ENCODE measurements at places on chromosomes 11 and 22.
A peak's percentile ranks its signal among the peaks of the same experiment; 100 is the strongest.

- DNase-seq: no peak
Measured at GRCh38 chr11:57638811-57639320, 10.8 kb downstream of the YPEL4 start.

GRCh38 chr22:35421121-35421520 lies 21.2 kb downstream of the MCM5 start:
- DNase-seq: no peak

GRCh38 chr11:32529994-32530588 lies 53.5 kb upstream of the EIF3M start:
- no peak for DNase-seq

- DNase-seq: no peak
Measured at GRCh38 chr11:20156876-20157613, 3.2 kb downstream of the DBX1 start.

- no peak for DNase-seq
Measured at GRCh38 chr11:127233998-127234397, 233.4 kb upstream of the KIRREL3 start.

DNA sequence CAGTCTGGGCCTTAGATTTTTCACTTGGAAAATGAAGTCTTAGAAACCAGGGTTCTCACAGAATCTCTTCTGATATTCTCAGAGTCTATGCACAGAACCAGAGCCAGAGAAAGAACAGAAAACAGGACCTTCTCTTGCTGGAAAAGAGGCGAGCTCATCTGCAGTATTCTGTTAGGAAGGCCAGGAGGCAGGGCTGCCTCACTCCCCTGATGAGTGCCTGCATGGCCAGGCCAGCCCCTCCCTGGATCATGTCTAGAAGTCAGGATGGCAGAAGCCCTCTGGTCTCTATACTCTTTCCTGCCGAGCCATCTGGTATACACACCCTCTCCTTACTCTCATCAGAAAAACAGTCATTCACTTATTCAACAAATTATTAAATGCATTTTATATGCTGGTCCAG lies 723 bp downstream of the OR51M1 start:
- DNase-seq: no peak

GRCh38 chr11:74268456-74268855 lies 43.0 kb downstream of the P4HA3 start:
- DNase-seq: no peak

DNA sequence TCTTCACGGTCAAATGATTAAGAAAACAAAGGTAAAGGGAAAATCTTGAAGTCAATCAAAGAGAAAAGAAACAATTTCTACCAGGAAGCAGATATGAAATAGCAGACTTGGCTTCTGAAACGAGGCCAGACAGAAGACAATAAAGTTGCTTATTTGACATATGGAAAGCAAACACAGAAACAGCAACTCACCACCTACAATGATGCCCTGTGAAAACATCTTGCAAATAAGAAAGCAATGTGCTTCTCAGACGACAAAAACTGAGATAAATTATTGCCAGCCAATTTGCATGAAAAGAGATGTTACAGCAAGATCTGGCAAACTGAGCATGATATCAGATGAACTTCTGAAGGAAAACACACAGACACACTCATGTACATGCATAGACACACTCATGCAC lies 45.9 kb upstream of the CTSC start:
- no peak for DNase-seq

DNA sequence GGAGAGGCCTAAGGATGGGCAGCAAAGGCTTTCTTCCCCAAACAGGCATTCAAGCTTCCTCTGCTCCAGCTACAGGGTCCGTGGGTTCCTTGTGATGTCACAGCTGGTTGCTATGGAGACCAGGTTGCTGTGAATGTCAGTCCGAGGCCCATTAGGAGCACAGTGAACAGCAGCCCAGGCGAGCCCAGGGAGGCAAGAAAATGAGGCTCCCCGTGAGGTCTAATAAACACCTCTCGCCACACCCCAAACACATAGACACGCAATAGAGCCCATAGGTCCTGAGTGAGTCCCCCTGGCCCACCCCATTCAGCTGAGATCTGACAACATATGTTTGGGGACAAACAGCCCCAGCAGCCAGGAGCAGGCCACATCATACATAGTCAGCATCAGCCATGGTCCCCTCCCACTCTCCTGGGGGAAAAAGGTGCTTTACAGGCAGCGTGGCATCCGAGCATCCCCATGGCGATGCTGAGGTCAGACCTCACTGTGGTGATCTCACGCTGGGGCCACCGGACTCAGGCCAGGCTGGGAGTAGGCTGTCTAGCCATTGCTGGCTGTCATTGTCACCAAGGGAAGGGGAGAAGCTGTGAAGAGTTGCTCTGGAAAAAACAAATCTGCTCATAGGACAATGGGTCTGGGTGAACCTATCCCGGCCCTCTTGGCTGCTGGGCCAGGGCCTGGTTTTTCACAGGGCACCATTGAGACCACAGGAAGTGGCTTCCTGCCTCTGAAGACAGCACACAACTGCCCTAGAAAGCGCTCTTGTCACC lies 23.1 kb upstream of the TP53I11 start:
- DNase-seq: no peak

GRCh38 chr11:2528301-2529050 lies 83.7 kb downstream of the KCNQ1 start:
- no peak for DNase-seq

DNA sequence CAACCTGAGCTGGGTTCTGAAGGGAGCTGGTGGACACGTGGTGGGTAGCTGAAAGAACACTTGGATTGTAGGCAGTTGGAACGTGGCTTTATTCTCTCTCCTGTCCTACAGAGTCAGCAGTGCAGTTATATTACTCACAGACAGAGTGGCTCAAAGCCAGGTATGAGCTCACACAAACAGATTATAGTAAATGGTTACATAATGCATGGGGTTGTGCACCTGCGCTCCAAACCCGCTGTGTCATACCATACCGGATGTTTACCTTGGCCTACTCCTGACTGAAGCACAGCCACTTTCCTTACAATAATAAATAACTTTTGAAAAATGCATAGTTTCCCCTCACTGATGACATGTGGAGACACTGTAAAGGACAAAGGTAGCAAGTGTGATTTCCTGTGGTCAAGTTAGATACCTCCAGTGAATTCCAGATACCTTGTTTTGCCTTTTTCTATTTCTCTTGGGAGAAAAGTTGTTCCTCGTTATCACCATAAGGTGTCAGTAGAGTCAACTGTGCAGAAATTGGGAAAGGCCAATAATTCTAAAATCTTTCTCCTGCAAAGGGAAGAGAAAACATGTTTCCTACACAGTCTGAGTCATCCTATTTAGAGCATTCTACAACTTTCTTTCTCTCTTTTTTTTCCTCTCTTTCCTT lies 13.5 kb downstream of the MS4A6A start:
- no peak for DNase-seq

DNA sequence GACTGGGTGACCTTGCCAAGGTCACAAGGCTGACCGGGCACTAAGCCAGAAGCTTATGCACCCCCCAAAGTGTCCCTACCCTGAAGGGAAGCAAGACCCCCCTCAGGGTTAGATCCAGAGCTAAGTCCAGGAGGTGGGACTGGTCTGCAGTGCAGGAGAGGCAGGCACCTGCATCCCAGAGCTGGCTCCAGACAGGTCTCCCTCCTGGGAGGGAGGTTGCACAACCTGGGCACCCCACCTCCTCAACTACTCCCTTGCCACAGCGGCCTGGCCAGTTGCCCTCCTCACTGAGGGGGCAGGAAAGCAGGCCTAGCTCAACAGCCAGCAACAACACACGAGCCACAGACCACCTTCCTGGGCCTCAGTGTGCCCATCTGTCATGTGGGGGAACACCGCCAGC lies 75.0 kb upstream of the TCF20 start:
- DNase-seq: no peak

DNA sequence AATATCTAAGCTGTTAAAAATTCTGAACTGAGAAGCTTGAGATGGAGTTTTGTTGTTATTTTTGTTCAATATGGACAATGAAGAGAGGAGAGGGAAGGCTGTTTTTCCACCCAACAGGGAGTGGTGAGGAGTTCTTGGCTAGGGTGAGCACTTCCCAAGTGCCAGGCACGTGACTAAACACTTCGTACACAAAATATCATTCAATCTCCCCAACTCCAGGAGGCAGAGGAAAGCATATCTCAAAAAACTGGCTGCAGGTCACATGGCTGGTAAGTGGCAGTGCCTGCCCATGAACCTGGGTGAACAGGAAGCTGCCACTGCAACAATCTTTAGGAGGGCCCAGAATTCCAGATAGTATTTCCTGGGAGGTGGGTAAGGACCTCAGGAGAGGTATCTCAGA lies 11.6 kb downstream of the ELF5 start:
- no peak for DNase-seq

DNA sequence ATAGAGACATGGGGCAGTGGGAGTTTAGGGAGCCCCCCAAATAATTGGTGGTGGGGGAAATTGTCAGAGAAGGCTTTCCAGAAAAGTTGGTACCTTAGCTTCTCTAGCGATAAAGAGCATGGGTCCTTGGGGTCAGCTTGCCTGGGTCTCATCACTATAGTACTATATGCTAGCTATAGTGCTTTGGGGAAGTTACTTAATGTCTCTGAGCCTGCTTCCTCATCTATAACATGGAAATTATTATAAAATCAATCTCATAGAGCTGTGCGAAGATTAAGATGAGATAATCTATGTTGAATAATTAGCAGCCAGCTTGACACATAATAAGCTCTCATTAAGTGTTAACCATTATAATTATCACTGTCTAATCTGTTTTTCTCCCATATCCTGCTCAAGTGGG lies 41.2 kb downstream of the STIM1 start:
- DNase-seq: no peak

- DNase-seq: peak; percentile 46
Measured at GRCh38 chr22:44026630-44027511, 2.8 kb downstream of the PARVB start.

GRCh38 chr11:92866679-92867282 lies 102.7 kb upstream of the MTNR1B start:
- DNase-seq: no peak

- no peak for DNase-seq
Measured at GRCh38 chr11:5564259-5565019, 16.1 kb upstream of the OR52H1 start.

DNA sequence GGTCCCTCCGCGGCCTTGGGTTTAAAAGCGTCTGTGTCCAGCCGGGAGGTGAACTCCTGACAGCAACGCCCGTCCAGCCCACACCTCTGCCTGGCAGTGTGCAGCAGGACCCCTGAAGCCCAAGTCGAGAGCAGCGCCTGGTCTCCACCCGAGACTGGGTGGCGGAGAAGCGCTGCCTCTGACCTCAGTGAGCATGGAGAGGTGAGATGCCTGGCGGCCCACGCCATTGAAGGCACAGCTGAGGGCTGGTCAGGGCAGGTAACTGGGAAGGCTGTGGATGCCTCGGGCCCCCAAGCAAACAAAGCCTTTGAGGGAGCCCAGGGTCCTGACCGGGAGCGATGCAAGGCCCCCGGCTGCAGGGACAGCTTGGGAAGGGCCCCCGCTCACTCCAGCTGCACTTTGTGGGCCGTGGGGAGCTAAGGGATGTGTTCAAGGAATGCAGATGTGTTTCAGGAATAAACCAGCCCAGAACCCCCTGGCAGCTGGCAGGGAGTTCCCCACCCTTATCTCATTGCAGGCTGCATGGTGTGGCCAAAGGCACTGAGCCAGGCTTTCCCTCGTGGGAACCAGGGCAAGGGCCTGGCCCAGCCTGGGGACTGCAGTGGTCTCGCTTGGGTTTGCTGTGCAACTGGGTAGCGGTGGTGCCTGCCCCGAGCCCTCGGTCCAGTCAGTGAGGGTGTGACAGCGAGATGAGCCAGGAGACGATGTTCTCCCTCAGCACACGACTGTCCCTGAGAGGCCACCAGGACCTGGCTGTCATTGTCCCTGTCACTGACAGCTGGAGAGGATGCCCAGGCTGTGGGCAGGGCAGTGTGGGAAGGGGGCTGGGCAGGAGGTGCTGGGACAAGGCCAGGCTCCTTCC lies 92.5 kb downstream of the WNT7B start:
- DNase-seq: no peak

DNA sequence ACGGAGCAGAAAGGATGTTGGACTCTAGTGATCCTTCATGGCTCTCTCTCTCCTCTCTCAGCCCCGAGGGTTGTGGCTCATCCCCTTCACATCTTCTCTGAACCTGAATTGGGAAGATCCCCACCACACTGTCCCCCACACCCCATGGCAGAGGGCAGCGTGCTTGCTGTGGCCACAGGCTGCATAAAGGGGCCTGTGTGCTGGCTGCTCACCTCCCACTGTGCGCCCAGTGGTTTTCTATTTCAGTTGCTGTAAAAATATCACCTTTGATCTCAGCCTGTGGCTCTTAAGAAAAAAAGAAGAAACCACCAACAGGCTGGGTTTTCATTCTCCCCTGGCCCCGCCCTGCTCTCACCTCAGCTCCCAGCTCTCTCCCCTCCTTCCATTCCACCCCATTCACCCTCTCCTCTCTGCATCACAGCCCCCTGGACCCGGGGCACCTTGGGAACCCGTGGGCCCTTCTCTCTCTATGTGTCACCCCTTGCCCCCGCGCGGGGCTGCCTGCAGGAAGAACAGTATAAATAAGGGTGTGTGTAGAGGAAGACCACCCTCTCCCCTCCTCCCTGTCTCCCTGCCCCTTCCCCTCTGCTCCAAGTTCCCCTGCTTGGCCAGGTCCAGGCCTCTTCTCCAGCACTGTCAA lies 25.8 kb upstream of the WNT11 start:
- no peak for DNase-seq

- no peak for DNase-seq
Measured at GRCh38 chr11:73680687-73681086, 34.3 kb downstream of the PLEKHB1 start.

- DNase-seq: no peak
Measured at GRCh38 chr11:65822776-65823528, 10.8 kb upstream of the SNX32 start.

- no peak for DNase-seq
Measured at GRCh38 chr22:50720301-50721256, 17.4 kb upstream of the ACR start.

DNA sequence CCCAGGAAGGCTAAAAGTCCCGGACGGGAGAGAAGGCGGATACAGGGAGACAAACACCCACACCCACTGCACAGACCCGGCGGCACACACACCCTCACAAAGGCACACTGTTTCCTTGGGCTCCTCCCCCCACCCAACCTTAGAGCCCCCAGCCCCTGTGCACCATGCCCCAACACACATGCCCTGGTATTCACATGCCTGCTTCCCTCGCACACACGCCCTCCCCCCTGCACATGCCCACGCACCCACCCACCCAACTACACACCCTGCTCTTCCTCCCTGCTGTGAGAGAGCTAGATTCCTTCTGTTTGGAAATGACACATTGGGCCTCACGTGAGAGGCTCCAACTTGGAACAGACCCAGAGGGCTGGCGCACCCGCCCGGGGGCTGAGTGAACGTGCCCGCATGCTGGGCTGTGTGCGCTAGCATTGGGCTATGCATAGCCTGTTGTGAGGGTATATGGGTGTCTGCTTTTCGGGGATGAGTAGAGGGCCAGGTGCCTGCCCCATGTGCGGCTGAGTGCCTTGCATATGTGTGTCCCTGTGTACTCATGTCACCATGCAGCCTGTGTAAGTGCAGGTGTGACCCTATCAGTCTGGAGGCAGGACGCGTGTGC lies 518 bp upstream of the CHRM1 start:
- no peak for DNase-seq

- peak; percentile 98 for DNase-seq
Measured at GRCh38 chr11:65915821-65916251, 3.0 kb downstream of the C11orf68 start.

- DNase-seq: no peak
Measured at GRCh38 chr11:79864882-79865281, 424.1 kb upstream of the TENM4 start.

- no peak for DNase-seq
Measured at GRCh38 chr11:10751581-10751940, 515 bp downstream of the CTR9 start.
